ENCODE measurements at places on chromosomes 3 and 15. TPM values are rescaled to one million over a fixed set of nuclear protein-coding genes. Genes with fewer than 3 reads are reported as not detected.

- DNase-seq = no peak
Measured at GRCh38 chr3:148755570-148755969, 57.9 kb downstream of the AGTR1 start.

GRCh38 chr3:9749296-9749644 is 482 bp upstream of the OGG1 start:
- DNase-seq = no peak

- DNase-seq = no peak
Measured at GRCh38 chr15:86384186-86384585, 304.5 kb downstream of the AGBL1 start.

DNA sequence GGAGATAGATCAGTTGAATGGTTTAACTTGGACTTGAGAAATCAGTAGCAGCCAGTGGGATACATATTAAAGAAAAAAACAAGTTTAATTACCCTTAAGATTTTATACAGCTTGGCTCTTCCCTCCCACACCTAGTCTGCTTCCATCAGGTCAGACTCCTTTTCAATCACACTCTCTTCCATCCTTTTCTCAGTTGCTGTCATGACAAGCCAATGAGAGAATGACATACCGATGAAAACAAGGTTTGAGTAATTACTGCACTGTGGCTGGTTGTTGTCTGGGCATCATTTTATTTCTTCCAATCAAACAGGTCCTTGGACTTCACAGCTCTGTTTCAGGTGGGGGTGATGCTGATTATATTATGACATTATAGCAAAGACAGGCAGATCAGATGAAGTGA is 424.6 kb downstream of the ZBTB20 start:
- DNase-seq = no peak

- no peak for DNase-seq
Measured at GRCh38 chr15:100633763-100634075, 31.3 kb downstream of the ASB7 start.

DNA sequence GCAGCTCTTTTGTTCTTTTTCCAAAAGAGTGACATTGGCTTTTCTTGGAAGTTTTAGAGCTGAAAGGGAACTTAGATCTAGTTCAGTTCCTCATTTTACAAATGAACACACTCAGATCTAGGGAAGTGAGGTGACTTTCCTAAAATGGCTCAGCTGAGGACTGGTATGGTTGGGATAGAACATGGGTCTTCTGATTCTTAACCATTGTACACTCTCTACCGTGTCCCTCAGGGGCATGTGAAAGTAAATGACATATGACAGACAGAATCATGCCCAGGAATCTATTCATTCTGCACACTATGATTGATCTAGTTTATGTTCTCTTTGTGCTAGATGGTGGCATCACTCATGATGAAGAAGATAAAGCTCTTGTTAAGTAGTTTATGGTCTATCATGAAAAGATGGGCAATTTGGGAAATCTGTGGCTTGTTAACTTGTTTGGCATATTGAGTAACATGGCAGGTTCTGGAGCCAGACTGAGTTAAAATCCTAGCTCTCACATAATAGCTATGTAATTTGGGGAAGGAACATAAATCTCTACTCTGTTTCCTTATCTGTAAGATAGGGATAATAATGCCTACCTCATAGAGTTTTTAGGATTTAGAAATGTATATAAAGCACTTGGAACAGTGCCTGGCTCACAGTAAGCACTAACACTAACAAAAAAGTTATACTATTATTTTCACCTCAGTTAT is 30.9 kb downstream of the UBE2E1 start:
- DNase-seq = no peak

DNA sequence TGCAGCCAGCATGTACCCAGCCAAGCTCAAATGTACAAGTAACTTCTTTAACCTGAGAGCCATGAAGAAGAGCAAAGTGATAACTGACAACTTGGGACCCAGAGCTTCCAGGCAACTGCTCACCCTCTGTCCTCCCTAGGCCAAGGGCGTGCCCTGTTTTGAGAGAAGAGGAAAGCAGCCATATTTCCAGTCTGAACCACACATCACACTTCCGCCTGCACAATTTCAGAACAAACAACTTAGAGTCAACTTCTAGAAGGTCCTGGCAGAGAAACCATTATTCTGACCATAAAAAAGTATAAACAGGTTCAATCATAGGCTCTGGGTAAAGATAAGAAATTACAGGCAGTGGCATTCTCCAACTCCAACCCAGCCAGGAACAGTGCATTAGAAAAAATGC is 50.1 kb downstream of the ITGB5 start:
- DNase-seq = no peak

- no peak for DNase-seq
Measured at GRCh38 chr3:27577504-27577903, 93.3 kb upstream of the SLC4A7 start.

DNA sequence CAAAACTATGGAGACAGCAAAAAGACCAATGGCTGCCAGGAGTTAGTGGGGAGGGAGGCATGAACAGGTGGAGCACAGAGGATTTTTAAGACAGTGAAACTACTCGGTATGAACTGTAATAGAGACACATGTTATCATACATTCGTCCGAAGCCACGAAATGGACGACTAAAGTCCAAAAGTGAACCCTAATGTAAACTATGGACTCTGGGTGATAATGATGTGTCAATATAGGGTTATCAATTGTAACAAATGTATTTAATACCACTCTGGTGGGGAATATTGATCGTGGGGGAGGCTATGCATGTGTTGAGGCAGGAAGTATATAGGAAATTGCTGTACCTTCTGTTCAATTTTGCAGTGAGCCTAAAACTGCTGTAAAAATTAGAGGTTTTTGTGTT is 107.0 kb downstream of the CPN2 start:
- DNase-seq = no peak

DNA sequence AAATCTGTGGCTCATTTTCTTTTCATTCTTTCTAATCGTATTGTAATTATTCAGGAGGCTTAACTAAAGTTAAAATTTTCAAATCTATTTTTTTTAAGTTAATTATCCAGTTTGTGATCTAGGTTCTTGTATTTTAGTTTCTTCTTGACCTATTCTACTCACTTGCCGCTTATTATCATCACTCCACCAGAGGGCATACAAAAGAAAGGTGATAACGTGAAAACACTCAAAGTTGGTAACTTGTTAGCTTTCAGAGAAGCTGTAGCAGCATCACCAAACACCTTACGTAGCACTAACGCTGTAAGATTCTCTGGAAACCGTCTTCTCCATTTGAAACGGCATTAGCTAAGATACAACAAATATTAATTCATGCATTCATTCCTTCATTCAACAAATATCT is 4.8 kb downstream of the GNB4 start:
- peak; percentile 46 for DNase-seq

DNA sequence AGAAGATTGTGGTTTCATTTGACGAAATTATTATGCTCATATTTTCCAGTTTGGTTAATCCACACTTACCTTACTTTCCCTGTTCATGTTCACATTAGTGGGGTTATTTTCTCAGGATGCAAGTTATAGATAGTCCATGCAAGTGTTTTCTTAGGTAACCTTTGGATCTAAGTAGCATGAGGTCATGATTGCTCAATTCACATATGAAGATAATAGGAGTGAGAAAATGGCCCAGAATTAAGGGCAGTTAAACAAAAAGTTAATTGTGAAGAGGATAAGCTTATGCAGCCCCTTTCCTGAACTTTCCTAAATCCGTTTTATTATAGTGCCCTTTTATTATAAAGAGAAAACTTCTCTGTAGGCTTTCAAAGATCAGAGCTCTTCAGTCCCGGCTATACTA is 83.4 kb downstream of the CD200R1L start:
- DNase-seq = no peak

DNA sequence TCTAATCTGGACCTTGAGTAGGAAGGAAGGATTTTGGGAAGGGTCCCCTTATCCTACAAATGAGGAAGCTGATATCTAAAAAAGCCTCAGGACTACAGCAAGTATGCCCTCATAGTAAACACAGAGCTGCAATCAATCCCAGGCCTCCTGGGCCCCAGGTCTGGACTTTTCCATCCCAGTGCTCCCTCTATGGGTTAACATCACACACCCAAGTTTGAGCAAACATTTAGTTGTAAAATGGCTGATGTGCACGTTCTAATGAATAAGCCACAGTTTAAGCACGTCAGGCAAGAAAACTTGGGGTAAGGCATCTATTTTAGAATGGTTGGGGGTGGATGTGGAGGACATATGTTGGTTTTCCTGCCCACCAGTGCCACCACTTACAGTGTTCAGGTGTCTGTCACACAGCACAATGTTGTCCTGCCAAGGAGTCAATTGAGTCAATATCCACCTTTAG is 44.3 kb upstream of the UBE2E1 start:
- DNase-seq = peak; percentile 31

GRCh38 chr3:101333883-101334282 is 13.5 kb upstream of the IMPG2 start:
- DNase-seq = no peak

DNA sequence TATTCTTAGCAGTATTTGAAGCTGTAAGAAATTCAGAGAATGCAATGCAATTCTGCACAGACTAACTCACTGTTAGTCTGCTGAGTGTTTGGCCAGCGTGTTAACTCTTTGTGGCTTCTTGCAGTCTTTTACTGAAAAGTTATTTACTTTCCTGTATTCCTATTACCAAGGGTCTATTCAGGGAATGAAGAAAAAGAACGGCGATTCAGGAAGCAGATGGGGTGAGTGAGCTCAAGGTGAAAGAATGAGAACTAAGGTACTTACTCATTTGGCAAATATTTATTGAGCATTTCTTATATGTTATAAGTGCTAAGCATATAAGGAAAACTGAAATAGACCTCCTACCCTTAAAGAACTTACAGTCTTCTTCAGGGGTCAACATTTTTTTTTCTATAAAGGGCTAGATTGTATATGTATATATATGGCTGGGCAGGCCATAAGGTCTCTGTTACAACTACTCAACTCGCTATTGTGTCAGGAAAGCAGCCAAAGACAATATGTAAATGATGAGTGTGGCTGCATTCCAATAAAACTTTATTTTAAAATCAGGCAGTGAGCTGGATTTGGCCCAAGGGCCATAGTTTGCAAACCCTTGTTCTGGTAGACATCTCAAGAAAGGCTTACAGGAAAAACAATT is 271.9 kb upstream of the GADL1 start:
- DNase-seq = no peak

- DNase-seq = no peak
Measured at GRCh38 chr3:71520161-71521020, 63.1 kb downstream of the FOXP1 start.

GRCh38 chr15:86041399-86041798 is 38.3 kb upstream of the AGBL1 start:
- no peak for DNase-seq

GRCh38 chr15:90149609-90150340 is 47.5 kb upstream of the IDH2 start:
- DNase-seq = no peak

GRCh38 chr15:28975766-28976179 is 90.0 kb downstream of the APBA2 start:
- DNase-seq = peak; percentile 38

GRCh38 chr3:39376959-39377634 is 6.1 kb upstream of the SLC25A38 start:
- DNase-seq = no peak

- peak; percentile 68 for DNase-seq
Measured at GRCh38 chr3:106728315-106729098, 648.7 kb upstream of the CCDC54 start.

DNA sequence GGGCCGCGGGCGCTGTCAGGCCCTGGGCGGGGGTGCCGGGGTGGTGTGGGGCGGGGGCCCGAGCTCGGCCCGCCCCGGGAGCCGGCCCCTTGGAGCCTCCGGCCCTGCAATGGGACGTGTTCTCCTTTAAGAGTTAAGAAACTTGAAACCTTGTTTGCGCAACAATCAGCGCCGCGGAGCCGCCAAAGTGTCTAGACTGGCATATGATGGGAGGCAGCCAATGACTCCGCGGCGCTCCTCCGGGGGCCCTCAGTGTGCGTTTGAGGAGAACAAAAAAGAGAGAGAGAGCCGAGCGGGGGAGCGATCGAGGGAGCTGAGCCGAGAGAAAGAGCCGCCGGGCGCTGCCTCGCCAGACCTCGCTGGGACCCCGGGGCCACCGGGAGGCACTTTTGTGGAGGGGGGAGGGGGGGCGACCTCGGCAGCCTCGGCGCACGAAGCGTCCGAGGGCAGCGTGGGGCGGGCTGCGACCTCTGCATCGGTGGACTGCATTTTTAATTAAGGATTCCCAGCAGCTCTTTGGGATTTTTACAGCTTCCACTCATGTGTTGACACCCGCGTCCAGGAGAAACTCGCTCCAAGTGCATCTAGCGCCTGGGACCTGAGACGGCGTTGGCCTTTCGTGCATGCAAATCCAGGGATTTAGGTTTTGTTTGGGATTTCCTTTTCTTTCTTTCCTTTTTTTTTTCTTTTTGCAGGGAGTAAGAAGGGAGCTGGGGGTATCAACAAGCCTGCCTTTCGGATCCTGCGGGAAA is at the start of gene SMAD6:
SMAD6 (plus strand) TSS at position 202 of the 752 bp plus-strand sequence. CDS start 1,023 bp downstream, outside the sequence.
- peak; percentile 97 for DNase-seq

- DNase-seq = no peak
Measured at GRCh38 chr15:28246605-28247004, 75.4 kb downstream of the HERC2 start.

- no peak for DNase-seq
Measured at GRCh38 chr3:43142472-43142871, 36.6 kb upstream of the POMGNT2 start.

The SEMA5B gene
- not detected for total RNA-seq

The DISP2 gene
- total RNA-seq = 0.27 TPM

The CLDN16 gene
- 0.15 TPM for total RNA-seq

The PLA2G4F gene
- total RNA-seq = not detected

The KBTBD13 gene
- not detected for total RNA-seq

The DLL4 gene
- total RNA-seq = 0.10 TPM

The MED12L gene
- total RNA-seq = 1.1 TPM

The HCLS1 gene
- total RNA-seq = not detected

The SCAANT1 gene
- not detected for total RNA-seq

The CSPG5 gene
- total RNA-seq = 0.93 TPM

The ZNF860 gene
- total RNA-seq = 0.04 TPM

The ANKRD63 gene
- 0.37 TPM for total RNA-seq

The LTK gene
- 0.21 TPM for total RNA-seq

The CP gene
- 2.6 TPM for total RNA-seq

All from H4 (cell line).